Psoas muscle (tissue), 8 donors: ENCODE measurements at places on chromosomes 4 and X. TPM values are rescaled to one million over a fixed set of nuclear protein-coding genes. Genes with fewer than 3 reads are reported as not detected.

Gene DDX60
- total RNA-seq = 2.5 TPM

Gene RASSF6
- not detected for total RNA-seq

Gene TMEM192
- total RNA-seq = 13.5 TPM

Gene STBD1
- 44.9 TPM for total RNA-seq

Gene UGDH
- 7.7 TPM for total RNA-seq

Gene ARAF
- 109 TPM for total RNA-seq

Gene KIT
- total RNA-seq = 1.8 TPM

Gene DCAF4L1
- total RNA-seq = 0.75 TPM

Gene CXCL8
- total RNA-seq = not detected

Gene FGG
- not detected for total RNA-seq

Gene STARD8
- 14.3 TPM for total RNA-seq

Gene ALB
- 5.9 TPM for total RNA-seq

Gene FRG2
- not detected for total RNA-seq

Gene UGT2A1
- not detected for total RNA-seq

Gene SCD5
- total RNA-seq = 1.6 TPM

Gene XPNPEP2
- total RNA-seq = 0.54 TPM

Gene USP17L5
- total RNA-seq = not detected

Gene FAAH2
- total RNA-seq = 0.32 TPM

Gene DSPP
- 0.14 TPM for total RNA-seq

Gene ASB9
- 1.3 TPM for total RNA-seq

Gene ABHD18
- 21.4 TPM for total RNA-seq

Gene VGLL1
- total RNA-seq = not detected

Gene NKX6-1
- not detected for total RNA-seq

Gene ANOS1
- 3.4 TPM for total RNA-seq

Gene MPP1
- total RNA-seq = 16.6 TPM

Gene FAM236D
- total RNA-seq = not detected

Gene COL4A6
- 1.1 TPM for total RNA-seq

Gene KIF4A
- total RNA-seq = not detected

Gene PLAC8
- total RNA-seq = 1.6 TPM

Gene ADRA2C
- total RNA-seq = 4.8 TPM

Gene NKX3-2
- not detected for total RNA-seq

Gene TLR10
- total RNA-seq = 0.15 TPM

Gene DGKK
- total RNA-seq = not detected

Gene TRAPPC11
- total RNA-seq = 24.3 TPM

Gene UGT2B17
- not detected for total RNA-seq

Gene PAGE2
- total RNA-seq = not detected

Gene GYPA
- not detected for total RNA-seq

Gene MAP9
- 0.85 TPM for total RNA-seq
